ENCODE measurements at places on chromosomes 13 and 19.

DNA sequence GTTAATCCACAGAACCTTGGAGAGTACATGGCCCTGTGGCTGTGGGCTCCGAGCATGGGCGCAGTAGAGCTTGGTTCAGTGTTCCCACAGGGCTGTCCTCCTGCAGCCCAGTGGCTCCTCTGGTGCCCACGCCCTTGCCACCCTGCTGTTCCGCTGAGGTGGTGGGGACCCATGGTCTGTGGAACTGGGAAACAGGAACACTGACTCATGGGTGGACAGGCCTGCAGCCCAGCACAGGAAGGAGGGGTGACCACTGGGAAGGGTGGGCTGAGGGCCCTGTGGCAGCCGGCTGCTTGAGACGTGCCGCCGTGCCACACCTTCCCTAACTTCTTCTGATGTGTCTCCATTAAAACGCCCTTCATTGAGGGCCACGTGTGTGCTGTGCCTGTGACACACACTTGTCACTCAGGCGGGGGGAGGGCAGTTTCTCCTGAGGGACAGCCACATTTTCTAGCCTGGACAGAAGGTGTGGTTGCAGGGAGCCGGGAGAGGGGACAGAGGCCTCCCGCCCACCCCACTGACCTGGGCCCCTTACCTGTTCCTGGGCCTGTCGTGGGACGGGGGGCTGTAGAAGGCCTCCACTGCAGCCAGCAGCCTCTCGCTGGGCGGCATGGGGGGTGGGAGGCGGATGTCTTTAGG, 21.1 kb downstream of the CHERP start:
- DNase-seq = no peak

DNA sequence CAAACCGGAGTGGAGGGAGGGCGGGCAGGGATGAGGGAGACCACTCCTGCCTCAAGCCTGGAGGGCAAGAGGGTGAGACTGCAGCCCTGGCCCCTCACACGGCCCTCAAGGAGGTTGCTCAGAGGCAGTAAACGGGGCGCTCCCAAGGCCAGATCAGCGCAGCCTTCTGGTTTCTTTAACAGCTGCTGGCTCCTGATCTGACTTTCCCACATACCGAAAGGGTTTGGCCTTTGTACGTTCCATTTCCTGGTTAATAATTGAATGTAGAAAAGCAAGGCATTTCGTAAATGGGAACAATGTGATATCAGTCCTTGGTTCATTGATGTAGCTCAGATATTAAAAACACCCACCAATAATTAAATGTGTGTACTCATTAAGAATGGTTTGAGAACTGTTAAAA, 71.5 kb downstream of the GGACT start:
- no peak for DNase-seq

DNA sequence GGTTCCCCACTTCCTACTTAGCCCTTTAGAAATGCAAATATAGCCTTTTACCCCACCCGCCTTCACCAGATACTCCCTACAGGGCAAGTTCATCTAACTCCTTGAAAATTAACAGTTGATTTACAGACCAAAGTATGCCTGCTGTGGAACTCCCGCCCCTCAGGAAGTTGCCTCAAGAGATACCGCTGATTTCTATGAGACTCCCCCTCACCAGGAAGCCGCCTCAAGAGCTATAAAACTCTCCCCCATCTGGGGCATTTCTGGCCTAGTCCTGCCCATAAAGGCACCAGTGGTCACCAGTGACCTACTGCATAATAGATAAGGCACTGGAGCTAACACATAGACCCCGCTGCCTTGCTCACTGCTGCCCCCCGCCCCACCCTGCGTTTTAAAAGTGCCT, 201.7 kb upstream of the UBL3 start:
- no peak for DNase-seq

GRCh38 chr13:28140433-28141125, 2.2 kb downstream of the PAN3 start:
- DNase-seq = no peak

DNA sequence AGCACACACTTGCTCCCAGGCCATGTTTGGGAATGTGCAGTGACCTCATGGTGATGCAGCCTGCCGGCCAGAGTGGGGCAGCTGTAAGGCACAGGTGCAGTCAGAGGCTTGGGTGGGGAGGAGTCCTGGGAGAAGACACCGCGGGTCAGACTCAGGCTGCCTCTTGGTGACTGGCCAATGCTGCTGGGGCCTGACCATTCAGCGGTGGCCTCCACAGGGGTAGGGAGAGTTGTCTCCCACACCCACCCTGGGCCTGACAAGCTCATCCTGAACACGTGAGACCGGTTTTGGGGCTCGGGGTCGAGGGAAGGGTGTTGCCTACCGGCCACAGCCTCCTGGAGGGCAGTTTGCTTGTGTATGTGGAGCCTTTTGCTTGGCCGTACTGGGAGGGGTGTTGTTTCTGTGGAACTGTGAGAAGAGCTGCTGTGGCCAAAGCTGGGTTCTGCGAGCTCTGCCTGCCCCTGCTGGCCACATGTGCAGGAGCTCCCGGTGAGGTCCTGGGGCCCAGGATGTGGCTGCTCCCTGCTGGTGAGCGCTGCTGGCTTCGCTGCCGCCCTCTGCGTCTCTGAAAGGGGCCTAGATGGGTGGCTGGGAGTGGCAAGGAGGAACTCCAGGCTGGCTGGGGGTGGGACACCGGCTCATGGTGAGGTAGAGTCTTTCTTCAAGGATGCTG, 22.1 kb downstream of the UPF1 start:
- no peak for DNase-seq

DNA sequence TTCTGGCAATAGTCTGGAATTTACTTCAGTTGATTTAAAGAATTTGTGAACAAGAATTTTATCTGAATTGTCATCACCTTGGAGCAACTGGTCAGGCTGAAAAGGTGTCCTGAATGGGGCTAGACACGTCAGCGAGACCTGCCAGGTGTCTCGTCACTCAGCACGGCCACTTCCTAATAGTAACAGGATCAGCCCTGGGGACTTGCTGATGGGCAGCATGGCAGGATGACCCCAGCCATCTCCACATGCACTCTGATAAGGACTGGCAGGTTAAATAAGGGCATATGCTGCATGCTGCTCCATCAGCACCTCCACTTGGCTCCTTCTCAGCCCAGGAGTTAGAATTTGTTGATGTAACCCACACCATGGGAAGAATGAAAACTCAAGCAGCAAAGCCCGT, 224.2 kb downstream of the FOXO1 start:
- DNase-seq = no peak
